Hematopoietic multipotent progenitor cell treated with erythropoietin and hydrocortisone succinate and interleukin-3 and kit ligand, for 4 days (in vitro differentiated cells): ENCODE measurements at places on chromosomes 7 and 10.

- no peak for DNase-seq
Observed at GRCh38 chr7:94252971-94253370, 141.7 kb upstream of the COL1A2 start.

- no peak for DNase-seq
Observed at GRCh38 chr7:51965454-51965853, 648.8 kb upstream of the COBL start.

DNA sequence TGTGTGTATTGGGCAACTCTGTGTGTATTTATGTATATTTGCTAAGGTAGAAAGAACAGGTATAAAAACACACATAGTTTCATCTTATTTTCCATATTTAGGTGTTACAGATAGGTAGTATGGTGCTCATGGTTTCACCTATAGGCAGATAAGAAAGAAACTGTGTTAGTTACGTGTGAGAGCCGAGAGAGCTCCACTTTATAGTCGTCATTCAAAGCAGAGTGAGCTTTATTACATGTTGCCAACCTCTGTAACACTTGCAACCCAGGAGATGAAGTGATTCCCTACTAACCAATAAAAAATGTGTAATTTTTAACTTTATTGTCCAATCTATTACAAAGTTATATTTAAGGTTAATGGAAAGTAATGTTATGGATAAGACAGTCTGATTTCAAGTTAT, 121.3 kb downstream of the AGMO start:
- DNase-seq: no peak

DNA sequence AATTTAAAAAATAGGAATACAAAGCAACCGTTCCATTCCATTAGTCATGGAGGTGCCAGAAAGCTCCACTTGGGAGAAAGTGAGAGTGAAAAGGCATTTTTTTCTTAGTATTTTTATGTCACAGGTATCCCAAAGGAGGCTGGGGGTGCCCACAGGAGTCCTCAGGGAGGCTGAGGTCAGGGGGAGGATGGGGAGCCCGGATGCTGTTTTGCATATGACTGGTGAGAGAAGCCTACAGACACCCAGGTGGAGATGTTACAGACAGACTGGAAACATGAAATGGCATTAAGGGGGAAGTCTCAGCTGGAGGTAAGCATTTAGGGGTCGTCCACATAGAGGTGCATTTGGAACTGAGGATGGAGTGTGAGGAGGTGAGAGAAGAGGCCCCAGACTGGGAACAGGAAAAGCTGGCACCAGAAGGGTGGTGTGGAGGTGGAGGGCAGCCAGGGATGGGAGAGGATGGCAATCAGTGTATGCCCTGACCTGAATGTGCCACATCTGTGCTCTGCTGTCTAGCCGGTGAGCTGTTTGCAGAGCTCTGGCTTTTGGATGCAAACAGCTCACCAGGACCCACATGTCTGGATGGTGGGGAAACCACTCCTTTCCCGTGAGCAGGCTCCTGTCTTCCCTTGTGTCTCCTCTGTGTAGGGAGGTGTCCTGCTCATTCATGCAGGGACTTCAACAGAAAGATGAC, 101.1 kb downstream of the RAMP3 start:
- DNase-seq: no peak

- DNase-seq: no peak
Observed at GRCh38 chr10:26854524-26854923, 6.2 kb downstream of the ABI1 start.

GRCh38 chr10:3380406-3381050, 207.9 kb upstream of the PITRM1 start:
- DNase-seq: no peak

- no peak for DNase-seq
Observed at GRCh38 chr10:34812771-34813170, 2.3 kb downstream of the PARD3 start.

DNA sequence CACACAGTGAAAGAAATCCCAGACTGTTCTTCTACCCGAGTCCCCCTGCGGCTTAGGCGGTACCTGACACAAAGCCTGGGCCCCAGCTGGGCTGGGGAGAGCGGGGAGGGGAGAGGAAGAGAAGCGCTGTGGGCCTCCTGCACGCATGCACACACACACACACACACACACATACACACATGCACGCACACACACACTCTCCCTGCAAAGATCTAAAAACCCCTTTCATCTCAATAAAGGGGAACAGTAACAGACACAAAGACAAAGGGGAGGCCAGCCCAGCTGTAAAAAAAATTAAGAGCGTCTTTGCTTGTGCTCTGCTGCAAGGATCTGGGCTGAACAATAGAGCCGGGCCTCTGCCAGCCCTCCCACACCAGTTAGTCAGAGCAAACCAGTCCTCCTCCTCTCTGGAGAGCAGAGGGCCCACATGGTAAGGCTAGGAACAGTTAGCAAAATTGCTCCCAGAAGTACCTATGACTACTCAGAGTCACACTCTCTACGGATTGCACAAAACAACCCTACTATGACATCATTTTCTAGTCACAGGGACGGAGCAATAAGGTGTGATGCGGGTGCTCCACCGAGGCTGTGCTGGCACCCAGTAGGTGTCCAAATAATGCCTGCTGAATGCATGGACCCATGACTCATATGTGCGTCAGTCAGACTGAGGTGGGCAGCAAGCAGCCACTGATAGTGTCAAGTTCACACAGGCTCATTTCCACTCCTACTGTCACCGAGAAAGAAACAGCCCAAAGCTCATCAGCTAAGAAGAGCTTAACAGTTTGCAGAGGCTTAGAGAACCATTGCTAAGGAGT, 9.2 kb downstream of the ITPRIP start:
- peak; percentile 76 for DNase-seq

GRCh38 chr7:41696323-41696916, 6.5 kb downstream of the INHBA start:
- DNase-seq: peak; percentile 81

DNA sequence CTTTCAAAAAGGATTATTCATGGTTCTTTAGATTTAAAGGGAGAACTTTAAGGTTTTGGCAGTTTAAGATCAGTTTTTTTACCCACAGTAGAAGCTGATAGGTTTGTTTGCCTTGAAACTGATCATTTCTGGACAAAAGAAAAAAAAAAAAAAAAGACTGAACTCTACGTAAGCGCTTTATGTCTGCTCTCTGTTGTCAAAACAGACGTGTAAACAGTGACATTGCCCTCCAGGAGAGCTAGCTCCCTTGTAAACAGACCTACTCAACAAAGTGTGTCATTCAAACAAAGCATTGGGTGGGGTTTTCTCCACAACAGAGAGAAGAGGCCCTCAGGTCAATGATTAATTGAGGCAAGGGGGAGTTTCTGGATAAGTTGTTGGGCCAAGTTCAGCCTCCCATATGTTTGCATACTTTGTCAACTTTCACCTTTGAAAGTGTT, 568.1 kb upstream of the LRRN3 start:
- no peak for DNase-seq

DNA sequence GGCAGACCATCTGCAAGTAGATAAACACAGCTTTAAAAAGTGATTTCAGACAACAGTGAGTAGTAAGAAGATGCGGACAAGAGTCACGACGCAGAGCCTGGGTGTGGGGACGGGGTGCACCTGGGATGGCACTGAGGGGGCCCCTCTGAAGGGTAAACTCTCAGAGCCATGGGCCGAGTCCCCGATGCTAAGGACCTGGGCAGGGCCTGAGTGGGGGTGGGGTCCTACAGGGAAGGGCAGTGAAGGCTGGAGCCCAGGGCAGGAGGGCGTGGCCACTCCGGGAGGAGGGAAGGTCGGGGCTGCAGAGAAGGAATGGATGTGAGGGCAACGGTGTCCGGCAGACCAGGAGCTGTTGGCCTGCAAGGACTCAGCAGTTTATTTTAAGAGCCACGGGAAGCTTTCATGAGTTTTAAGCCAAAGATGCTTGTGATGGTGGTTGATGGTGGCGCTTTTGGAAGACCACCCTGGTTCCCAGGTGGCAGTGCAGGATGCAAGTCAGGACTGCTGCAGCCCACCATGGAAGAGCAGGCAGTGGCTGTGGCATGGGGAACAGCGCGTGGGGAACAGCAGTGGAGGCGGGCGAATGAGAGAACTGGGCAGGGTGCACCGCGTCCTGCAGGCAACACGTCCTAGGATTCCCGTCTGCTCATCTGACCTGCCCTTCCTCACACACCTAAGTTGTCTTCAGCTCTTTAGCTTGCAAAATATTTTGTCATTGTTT, 296.8 kb downstream of the DNAJB6 start:
- no peak for DNase-seq

DNA sequence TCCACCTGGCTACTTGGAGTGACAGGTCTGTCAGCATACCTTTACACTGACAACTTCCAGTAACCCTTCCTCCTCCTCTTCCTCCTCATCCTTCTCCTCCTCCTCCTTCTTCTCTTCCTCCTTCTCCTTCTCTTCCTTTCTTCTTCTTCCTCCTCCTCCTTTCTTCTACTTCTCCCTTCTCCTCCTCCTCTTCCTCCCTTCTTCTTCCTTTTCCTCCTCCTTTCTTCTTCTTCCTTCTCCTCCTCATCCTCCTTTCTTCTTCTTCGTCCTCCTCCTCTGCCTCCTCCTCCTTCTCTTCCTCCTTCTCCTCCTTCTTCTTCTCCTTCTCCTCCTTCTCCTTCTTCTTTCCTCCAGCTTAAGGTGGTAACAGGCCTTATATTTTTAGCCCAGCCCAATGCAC, 109.3 kb upstream of the PLXDC2 start:
- no peak for DNase-seq

GRCh38 chr10:76255241-76255640, 823.8 kb downstream of the LRMDA start:
- DNase-seq: no peak
